ENCODE measurements at places on chromosomes 7 and 10. TPM values are rescaled to one million over a fixed set of nuclear protein-coding genes. Genes with fewer than 3 reads are reported as not detected.

MRPS17 gene
- 12.5 TPM for total RNA-seq

C10orf62 gene
- 1.6 TPM for total RNA-seq

GRCh38 chr10:20274571-20274970, 458.3 kb downstream of the PLXDC2 start:
- H3K36me3 ChIP-seq: no peaks in the 10 kb centered on the region
- DNase-seq: no peak
- no peak overlapping the region for H3K27ac ChIP-seq
- H3K4me1 ChIP-seq: no peaks in the 10 kb centered on the region
- no peaks in the 10 kb centered on the region for H3K27me3 ChIP-seq
- no peak overlapping the region for H3K4me3 ChIP-seq

DNA sequence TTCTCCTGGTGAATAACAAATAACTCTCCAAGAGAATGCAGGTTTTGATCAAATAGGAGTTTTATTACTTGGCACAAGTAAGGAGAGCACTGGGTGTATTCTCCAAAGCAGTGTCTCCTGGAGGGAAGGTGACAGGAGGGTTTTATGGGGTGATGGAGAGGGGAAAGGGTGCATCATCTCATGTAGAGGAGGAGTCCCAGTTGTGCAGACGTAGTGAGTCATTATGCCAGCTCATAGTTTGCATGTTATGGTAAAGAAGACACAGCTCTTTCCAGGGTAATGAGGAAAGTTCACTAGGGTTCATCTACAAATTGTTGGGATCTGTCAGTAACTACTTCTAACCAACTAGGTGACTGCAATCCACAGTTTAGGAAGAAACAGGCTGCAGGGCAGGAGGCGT, 347.9 kb upstream of the MEOX2 start:
- no peak overlapping the region for H3K4me3 ChIP-seq
- no peak for DNase-seq
- no peaks in the 10 kb centered on the region for H3K4me1 ChIP-seq
- no peaks in the 10 kb centered on the region for H3K27me3 ChIP-seq
- H3K27ac ChIP-seq: no peak overlapping the region

GRCh38 chr10:116190883-116191282, 82.1 kb downstream of the GFRA1 start:
- H3K27ac ChIP-seq: no peak overlapping the region
- H3K4me1 ChIP-seq: no peaks in the 10 kb centered on the region
- no peak for DNase-seq
- H3K4me3 ChIP-seq: no peak overlapping the region
- H3K27me3 ChIP-seq: no peaks in the 10 kb centered on the region

- no peak overlapping the region for H3K27ac ChIP-seq
- no peaks in the 10 kb centered on the region for H3K4me1 ChIP-seq
- H3K4me3 ChIP-seq: no peak overlapping the region
- DNase-seq: no peak
- H3K36me3 ChIP-seq: no peaks in the 10 kb centered on the region
These were observed 47.8 kb upstream of the PARD3 start for GRCh38 chr10:34862892-34863291.

Measured in kidney (tissue), 22 donors.